ENCODE measurements at places on chromosomes 3 and 15. TPM values are rescaled to one million over a fixed set of nuclear protein-coding genes. Genes with fewer than 3 reads are reported as not detected.

- peak; percentile 19 for DNase-seq
Measured at GRCh38 chr3:155356594-155357370, 63.3 kb upstream of the STRIT1 start.

- no peak for DNase-seq
Measured at GRCh38 chr15:49664716-49665115, 43.9 kb downstream of the DTWD1 start.

- no peak for DNase-seq
Measured at GRCh38 chr3:66021731-66022131, 17.0 kb downstream of the MAGI1 start.

- DNase-seq = no peak
Measured at GRCh38 chr3:54963641-54964040, 35.8 kb upstream of the LRTM1 start.

Gene NANOGP8
- not detected for total RNA-seq

GRCh38 chr3:170477395-170477794 lies 58.7 kb downstream of the CLDN11 start:
- DNase-seq = no peak

Gene CFAP44
- 0.91 TPM for total RNA-seq

DNA sequence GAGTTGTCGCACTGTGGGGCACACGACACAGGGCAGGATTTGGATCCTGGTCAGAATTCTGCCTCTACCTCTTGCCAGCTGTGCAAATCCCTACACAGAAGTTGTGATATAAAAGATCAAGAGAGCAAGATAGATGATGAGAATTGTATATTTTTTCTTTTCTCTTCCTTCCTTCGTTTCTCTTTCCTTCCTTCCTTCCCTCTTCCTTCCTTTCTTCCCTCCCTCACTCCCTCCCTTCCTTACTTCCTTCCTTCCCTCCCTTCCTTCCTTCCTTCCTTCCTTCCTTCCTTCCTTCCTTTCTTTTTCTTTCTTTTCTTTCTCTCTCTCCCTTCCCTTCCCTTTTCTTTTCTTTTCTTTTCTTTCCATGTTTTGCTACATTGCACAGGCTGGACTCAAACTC lies 12.0 kb upstream of the AHSG start:
- no peak for DNase-seq

Gene PLCB2
- total RNA-seq = 2.4 TPM

DNA sequence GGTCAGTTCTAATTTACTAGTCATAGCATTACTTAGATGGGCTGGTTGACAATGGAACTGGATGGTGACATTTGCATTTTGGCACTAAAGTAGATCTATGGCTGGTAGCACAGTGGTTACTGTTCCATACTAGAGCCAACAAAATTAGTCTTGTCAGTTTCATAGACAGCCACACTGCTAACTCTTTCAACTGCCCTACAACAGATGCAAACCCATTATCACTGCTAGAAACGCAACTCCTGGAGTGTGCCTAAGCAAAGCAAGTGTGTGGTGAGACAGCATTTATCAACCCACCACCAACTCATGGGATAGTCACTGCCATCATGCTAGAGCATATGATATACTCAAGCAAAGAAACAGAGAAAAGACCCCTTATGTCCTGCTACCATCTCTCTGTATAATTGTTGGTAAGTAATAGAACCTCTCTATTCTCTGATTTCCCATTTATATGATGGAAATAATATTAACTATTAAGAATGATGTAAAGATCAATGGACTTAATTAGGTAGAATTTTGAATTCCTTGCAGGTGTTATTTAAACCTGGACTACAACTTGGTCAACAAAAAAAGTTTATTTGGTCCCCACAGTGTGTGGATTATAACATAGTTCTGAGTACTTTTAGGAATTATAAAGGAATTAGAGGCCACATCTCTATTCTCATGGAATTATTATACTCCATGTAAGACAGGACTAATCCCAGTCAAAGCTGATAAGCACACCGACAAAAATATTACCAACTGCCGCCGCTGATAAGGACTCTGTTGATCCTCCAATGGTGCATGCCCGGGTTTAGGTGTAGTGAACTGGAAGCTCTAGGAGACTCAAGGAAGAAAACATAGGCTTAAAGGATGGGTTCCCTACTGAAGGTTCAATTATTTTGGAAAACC lies 19.9 kb upstream of the ABHD5 start:
- no peak for DNase-seq

Gene SEC22A
- total RNA-seq = 66.6 TPM

GRCh38 chr3:148759430-148759829 lies 61.7 kb downstream of the AGTR1 start:
- no peak for DNase-seq

DNA sequence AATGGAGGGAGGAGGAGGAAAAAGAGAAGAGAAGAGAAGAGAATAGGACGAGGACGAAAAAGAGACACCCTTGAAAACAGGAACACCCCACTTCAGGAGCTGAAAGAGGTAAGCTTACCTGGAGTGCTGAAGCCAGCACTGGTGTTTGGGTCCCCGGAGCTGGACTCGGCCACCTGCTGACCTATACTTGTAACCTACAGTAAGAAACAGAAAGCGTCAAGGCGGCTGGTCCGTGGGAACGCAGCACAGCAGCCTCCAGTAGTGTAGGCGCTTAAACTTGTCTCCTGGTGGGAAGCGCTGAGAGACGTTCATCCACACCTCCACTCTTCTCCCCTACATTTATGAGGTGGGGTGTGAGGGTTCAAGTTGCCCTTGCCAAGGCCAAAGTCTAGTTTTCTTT lies 141.0 kb downstream of the NSMCE3 start:
- DNase-seq = no peak

- DNase-seq = no peak
Measured at GRCh38 chr15:25891081-25891480, 28.0 kb upstream of the ATP10A start.

Gene TRH
- total RNA-seq = not detected

GRCh38 chr3:15685927-15686326 lies 84.4 kb downstream of the BTD start:
- no peak for DNase-seq

DNA sequence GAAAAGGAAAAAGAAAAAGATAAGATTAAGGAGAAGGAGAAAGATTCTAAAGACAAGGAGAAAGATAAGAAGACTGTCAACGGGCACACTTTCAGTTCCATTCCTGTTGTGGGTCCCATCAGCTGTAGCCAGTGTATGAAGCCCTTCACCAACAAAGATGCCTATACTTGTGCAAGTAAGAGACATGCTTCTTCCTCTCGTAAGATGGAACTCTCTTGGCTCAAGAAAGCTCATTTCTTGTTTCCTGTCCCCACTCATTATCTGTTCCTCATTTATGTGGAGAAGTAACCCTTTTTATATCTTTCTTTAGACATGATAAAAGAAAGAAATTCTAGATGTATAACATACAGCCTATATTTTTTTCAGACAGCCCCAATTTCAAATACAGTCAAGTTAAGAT lies 101.4 kb downstream of the KLHL25 start:
- DNase-seq = no peak

GRCh38 chr3:197883541-197883940 lies 66.4 kb upstream of the RPL35A start:
- DNase-seq = no peak

GRCh38 chr15:83431521-83431920 lies 15.6 kb upstream of the SH3GL3 start:
- no peak for DNase-seq

Gene THBS1
- total RNA-seq = 278 TPM

GRCh38 chr15:27864086-27864485 lies 235.0 kb downstream of the OCA2 start:
- DNase-seq = no peak
